ENCODE measurements at places on chromosomes 7 and 10.
A peak's percentile ranks its signal among the peaks of the same experiment; 100 is the strongest.

- DNase-seq, result no peak
These were observed 228.2 kb downstream of the ATRNL1 start for GRCh38 chr10:115321360-115321759.

DNA sequence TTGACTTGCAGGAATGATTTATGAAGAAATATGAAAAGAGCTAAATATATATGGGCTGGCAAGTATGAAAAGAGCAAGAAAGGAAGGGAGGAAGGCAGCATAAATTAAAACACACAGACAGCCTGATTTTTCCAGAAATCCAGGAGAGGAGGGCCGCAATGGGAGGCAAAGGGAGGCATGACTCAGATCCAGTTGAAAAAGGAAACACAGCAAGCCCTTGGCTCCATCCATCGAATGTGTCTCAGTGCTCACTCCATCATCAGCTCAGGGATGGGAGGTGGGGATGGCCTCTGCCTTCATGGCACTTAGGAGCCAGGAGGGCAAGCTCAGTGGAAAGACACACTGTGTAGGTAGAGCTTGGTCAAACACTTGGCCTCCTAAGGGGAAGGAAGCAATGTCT is 75.7 kb upstream of the PDZD8 start:
- DNase-seq, result no peak

DNA sequence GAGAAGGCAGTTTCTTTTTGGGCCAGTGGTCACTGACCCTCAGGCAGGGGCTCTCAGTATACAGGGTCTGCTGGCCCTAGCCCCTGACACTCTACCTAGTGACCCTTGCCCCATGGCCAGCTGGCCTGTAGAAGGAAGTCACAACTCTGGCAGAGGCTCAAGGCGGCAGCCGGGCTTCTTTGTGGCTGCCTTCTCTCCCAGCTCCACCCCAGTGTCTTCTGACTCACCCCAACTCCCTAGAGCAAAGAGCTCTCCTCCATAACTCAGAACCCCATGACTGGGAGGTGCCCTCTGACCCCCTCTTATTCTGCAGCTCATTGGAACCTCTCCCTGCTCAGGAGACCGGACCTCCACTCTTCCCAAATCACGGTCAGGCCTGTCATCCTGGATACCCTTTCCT is 358.2 kb downstream of the FGFR2 start:
- no peak for DNase-seq

DNA sequence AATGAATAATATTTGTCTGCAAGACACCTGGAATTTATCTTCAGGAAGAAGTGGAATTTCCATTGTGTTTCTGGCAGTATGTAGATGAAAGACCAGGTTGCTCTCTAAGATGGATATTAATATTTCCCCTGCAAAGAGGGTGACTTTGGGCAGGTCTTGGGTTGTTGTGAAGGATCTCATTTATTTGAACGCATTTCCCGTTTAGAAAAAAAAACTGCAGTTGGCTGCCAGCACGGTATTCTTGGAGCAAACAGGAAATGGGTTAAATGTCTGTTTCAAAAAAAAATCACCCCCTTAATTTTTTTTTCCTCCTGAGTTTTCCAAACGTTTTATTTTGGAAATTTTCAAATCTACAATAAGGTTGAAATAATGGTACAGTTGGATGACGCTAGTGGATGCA is 11.5 kb downstream of the EIF4H start:
- DNase-seq, result no peak

- no peak for DNase-seq
These were observed 544.9 kb upstream of the MGMT start for GRCh38 chr10:128922172-128922571.

DNA sequence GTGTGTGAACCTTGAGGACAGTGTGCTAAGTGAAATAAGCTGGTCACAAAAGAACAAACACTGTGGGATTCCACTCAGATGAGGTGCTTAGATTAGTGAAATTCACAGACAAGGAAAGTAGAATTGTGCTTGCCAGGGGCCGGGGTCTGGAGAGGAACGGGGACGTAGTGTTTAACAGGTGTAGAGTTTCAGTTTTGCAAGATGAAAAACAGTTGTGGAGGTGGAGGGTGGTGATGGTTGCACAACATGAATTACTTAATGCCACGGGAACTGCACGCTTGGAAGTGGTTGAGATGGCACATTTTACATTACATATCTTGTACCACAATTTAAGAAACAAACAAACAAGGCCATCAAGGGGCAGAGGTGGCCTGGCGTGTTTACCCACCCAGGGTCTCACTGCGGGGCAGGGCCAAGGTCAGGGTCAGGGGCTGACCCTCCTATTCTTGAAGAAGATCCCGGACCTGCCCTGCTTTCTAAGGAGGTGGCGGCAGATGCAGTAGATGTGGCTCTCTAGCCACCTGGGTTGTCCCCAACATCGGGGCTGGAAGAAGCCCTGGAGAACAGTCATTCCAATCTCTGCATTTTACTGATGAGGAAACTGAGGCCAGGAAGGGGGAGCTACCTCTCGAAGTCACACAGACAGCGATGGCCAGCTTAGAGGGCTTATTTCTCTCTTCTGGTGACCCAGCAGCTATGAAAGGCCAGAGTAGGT is 91.5 kb upstream of the LRRC4 start:
- no peak for DNase-seq

GRCh38 chr10:109895095-109895818 is 28.1 kb downstream of the XPNPEP1 start:
- DNase-seq, result no peak

DNA sequence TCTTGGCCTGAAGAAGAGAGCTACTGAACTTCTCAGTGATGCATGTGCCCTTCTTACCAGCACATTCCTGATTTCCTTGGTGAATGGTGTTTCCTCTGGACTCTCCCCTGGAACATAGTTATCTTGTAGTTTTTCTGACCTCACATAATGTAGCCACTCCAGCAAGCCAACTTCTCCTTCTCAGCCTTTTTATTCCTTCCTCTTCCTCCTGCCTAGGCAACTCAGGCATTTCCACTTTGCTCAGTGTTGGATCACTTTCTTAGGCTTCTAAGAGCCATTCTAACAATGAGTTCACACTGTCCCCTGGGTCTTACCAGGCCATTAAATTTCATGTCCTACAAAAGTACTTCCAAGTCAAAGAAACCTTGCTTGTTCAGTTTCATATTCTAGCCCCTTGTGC is 3.6 kb upstream of the PTTG1IP2 start:
- DNase-seq, result no peak

GRCh38 chr10:45809837-45810236 is 37.5 kb downstream of the AGAP4 start:
- DNase-seq, result no peak

GRCh38 chr7:4610768-4611467 is 71.2 kb upstream of the FOXK1 start:
- DNase-seq, result peak; percentile 79

DNA sequence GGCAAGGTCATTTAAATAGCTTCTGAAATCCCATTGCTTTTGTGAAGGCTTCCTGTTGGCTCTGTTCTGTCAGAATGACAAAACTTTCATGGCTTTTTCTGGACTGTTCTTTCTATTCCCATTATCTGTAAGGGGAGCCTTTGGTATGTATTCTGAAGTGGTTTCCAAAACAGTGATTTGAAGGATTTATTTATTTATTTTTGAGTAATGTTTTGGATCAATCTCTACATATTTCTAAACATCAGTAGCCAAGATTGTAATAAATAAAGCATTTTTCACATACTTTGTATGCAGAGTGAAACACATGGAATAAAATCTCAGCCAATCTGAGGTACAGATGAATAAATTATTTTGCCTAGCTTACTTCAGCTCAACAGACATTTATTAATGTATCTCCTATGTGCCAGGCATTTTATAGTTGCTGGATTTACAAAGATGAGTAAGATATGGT is 121.1 kb downstream of the BBS9 start:
- peak; percentile 28 for DNase-seq

DNA sequence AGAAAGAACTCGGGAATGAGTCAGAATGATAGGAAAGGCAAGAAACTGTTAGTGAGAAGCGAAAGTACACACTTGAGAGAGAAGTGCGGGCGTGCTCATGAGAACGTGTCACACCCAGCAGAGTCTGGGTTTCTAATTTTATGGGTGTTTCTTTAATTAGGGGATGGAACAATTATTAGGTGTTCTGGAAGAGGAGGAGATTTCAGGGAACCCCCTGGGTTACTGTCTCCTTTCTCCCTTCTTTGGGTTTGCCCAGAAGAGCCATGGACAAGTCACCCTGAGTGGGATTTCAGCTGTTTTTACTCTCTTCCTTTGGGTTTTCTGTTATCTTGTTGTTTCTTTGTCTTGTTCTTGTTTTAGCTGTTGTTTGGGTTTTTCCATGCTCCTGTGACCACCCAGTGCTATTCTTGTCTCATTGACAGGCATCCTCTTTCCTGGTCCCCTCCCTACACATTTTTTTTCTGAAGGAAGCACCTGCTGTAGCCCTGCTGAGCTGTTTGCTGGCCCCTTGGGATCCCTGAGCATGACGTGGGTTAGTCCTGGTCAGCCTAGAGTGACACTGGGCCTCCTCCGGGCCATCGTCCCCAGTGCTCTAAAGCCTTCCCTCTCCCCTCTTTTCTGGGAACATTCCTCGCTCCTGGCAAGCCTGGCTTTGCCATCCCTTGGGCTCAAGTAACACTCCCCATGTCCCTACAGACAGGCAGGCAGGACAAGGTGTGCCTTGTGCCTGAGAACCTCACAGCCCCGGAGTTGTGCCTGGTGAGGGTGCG is 3.5 kb downstream of the SH2D4B start:
- DNase-seq, result no peak

GRCh38 chr7:129210256-129210988 is 14.4 kb upstream of the AHCYL2 start:
- DNase-seq, result peak; percentile 72

DNA sequence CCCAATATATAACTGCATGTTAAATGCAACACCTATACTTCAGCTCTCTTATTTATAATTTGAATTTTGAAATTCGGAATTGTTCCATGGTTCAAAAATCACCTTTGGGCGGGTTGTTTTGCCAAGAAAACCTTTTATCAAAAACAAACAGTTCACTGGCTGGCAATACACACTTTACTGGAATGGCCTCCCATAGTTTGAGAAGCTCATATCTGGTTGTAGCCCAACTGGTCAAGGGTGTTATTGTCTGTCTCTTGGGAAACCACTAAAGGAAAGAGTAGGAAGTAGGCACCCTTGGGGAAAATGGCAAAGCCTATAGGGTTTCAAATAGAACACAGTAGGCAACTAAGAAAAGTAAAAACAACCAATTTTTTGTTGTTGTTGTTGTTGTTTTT is 117.9 kb downstream of the HIPK2 start:
- no peak for DNase-seq

DNA sequence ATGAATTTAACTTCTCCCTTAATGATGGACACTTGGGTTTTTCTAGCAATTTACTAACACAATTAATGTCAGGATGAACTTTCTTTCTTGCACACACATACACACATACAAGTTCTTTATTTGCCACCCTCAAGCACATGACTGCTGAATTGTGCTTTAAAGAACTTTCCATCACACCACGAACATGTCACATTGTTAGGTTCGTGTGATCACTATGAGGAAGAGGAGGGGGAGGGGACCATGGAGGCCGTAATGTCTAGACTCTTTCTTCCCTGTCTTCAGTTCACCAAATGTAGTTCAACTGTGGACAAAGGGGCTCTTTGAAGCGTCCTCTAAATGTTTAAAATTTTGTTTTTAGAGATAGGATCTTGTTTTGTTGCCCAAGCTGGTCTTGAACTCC is 31.0 kb downstream of the NUP42 start:
- no peak for DNase-seq

DNA sequence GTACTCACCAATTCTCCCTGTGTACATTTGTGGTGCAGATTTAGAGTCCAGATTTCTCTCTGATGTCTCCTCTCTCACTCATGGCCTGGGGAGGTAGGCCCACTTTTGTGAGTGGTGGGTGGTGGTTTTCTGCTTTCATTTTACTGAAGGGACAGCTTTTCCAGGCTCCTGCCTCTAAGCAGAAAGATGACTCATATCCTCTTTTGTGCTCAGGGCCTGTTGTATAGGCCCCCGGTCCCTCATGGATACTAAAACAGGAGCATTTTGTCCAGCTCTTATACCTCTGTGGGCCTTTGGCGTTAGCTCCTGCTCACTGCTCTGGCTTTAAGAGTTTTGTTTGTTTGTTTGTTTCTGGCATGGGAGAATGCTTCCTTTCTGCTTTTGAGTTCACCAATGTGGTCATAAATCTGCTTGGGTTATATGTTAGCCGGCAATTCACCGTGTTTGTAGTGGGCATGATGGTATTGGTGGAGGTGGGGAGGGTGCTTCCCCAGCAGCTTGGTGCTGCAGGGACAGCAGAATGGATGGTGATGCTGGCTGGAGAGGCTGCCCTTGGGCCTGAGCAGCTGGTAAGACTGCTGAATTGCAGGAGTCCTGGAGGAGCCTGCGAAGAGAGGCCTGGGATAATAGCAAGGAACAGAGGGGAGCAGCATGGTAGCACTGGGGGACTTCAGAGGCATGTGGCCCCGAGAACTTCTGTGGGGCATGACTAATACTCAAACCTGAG is 468.7 kb downstream of the RPS24 start:
- DNase-seq, result no peak

DNA sequence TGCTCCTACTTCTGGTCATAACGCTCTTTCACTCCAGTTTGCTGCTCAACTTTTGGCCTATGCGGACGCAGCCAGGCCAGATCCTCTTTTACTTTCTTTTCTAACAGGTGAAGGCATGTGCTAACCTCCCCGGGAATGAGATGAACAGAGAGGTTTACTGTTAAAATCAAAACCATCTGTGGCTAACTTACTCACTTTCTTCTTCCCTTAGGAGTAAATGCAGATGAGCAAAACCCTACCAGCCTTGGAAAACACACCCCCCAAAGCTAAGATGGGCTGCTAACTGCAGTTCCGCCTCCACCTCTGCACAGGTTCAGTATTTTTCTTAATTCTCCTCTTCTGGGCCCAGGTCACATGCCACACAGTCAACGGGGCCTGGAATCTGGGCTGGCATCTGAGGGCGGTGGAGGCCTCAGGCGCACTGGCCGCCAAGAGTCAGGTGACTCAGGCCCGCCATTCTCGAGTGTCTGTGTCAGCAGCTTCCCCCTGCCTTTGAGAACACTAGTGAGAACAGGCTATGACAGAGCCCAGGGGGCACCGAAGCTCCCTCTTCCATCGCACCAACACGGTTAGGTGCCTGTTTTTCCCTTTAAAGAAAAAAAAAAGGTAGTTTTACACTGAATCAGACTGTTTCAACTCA is 11.1 kb downstream of the FAM53B start:
- no peak for DNase-seq

DNA sequence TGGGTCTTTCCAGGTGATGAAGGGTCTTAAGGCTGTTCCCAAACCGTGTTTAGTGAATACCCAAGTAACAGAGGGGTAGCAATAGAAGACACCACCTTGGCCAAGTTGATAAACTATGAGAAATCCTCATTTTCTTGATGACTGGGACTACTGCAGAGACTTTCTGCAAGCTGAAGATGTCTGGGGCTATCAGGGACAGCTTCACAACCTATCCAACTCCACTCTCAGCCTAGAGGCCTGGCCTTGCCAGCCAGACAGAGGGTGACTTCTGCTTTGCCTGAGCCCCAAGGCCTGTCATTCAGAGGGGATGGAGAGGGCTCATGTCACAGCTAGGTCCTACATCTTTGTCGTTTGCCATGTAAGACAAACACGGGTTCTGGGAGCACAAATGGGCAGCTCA is 255.9 kb upstream of the GRB10 start:
- no peak for DNase-seq

Data from NCI-H446 (cell line).